ENCODE measurements at places on chromosomes 12 and 14.

DNA sequence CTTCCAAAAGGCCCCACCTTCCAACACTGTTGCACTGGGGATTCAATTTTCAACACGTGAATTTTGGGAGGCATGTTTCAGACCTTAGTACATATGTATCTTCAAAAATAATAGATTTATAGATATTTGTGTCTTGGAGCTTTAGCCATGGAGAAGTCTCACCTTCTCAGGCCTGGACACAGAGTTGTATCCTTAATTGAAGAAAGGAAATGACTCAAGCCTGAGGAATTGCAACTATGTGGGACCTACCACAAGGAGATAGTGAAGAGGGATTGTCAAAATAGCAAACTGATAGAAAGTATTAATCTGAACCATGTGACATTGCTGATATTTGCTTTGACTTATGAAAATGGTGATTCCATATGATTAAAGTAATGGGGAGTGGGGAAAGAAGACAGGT, 89.8 kb downstream of the ACSS3 start:
- DNase-seq: no peak

DNA sequence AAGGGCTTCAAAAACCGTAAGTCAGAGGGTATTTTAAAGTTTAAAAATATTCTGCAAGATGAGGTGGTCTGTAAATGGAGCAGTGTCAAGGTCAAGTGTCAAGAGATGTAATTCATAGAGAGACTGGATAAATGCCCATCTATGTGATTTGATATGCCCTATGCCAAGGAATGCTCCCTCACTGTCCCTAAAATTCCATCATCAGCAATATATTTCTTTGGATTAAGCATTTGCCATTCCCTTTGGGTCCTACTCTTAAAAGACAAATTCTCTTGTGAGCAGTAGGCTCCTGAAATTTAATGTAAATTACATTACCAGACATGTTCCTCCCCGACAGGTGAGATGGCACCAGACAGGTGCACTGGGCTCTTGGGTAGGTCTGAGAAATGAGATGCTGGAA, 16.0 kb upstream of the FOS start:
- no peak for DNase-seq

- DNase-seq: no peak
These were observed 449.2 kb downstream of the ZFP36L1 start for GRCh38 chr14:68343534-68344118.

- no peak for DNase-seq
These were observed 68.6 kb downstream of the SLC25A47 start for GRCh38 chr14:100391724-100392123.

GRCh38 chr12:54929998-54930397, 54.6 kb downstream of the TESPA1 start:
- DNase-seq: no peak

DNA sequence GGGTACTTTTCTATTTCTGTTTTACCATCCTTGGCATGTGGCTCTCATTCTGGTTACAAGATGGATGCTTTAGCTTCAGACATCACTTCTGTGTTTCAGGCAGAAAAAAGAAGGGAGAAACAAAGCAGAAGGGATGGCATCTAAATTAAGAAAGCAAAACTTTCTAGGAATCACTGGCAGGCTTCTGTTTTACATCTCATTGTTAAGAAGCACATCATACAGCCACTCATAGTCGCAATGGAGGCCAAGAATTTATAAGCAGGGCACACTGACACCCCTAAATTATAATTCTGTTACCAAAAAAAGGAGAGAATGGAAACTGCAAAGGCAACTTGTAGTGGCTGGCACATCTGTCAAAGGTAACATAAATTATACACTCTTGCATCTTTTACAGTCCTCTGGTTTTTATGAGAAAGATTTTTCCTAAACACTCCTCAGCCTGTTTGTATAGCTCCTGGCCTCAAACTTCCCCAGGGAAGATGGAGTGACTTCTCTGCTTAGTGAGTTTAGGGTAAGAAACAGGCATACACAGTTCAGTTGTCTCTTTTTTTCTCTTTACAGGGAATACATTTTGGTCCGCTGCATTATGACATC, 22.0 kb upstream of the LEMD3 start:
- DNase-seq: no peak
